Osteoblast (primary cell): ENCODE measurements at places on chromosomes 5 and 9.

GRCh38 chr5:69212022-69212421 lies 22.6 kb downstream of the CENPH start:
- no peak for DNase-seq

GRCh38 chr5:145825751-145826180 lies 9.4 kb downstream of the PRELID2 start:
- DNase-seq: no peak

DNA sequence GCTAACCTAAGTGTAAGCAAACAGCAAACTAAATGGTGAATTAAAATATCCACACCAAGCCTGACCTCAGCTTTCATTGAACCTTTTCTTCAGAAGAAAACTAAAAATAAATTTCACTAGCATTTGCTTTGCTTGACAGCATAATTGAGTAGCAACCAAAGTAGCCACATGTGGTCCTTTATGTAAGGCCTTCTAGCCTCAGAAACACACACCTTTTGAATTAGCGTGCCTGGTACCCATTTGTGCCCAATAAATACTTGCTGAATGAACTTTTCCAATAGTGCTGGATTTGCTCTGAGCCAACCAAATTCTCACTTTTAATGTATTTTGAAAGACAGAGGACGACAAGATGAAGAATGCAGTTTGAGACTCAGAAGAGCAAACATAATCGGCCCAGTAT lies 2.1 kb upstream of the NIPBL start:
- peak; percentile 3 for DNase-seq

- DNase-seq: no peak
These were observed 2.9 kb downstream of the FREM1 start for GRCh38 chr9:14907360-14907685.

DNA sequence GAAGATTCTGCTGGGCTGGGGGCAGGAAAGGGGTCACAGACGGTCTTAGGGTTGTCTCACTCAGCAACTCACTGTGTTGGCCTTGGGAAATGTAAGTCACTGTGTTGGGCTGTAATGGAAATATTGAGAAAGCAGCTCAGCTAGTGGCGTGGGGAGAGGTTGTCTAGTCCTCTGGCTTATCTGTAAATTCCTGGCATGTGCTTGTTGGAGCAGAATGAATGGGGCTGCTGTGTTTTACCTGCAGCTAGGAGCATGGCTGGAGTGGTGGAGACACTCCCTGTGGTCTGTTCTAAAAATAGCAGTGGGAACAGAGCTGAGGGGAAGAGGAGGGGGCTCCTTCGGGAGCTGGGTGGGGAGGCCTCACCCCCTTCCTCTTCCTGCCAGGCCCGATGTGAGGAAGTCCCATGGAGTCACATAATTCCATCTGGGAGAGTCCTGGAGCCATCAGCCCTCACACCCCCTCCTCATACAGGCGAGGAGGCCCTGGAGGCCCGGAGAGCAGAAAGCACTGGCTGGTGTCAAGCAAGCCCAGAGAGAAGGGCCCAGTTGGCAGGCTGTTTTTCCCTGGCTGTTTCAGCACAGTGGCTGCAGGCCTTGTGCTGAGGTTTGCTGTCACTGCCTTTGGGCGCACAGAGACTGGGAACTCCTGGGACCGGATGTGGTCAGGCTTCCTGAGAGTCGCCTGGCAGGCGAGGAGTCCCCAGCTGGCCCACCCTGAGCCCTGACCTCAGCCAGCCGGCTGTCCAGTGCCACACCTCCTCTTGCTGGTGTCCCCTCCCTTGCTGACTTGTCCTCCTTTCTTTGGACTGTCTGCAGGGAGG lies 84.9 kb downstream of the RGS3 start:
- no peak for DNase-seq

GRCh38 chr5:90956511-90957097 lies 398.0 kb downstream of the ADGRV1 start:
- DNase-seq: peak; percentile 26

DNA sequence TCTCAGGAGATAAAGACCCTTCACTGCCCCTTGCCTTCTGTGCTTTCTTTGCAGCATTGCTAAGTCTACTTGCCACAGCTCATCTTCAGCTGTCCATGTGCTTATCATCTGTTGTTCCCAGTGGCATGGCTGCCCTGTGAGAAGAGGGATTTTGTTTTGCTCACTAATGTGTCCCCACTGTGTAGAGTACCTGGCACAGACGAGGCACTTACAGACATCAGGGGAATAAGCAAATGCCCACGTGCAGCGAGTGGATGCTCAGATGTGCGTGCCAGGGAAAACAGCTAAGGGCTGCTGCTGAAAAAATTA lies 31.0 kb downstream of the DAP start:
- DNase-seq: no peak

DNA sequence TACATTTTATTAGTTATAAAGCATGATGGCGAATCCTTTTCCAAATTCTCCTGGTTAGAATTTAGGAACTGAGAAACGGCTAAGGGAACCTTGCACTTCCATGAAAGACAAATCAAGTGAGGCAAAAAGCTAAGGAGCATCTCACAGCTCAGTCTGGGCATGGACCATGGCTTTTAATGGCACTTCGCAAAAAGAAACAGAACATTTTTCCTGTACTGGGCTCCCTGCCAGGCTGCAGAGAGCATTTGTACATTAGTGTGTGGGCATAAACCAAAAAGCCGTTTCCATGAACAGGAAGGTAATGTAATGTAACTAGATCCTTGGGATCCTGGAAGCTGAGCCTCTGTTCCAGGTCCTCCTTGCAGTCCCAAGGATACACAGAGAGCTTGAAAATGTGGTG lies 354.2 kb downstream of the MRPS30 start:
- DNase-seq: no peak

- DNase-seq: no peak
These were observed 299.5 kb downstream of the MED10 start for GRCh38 chr5:6078881-6079280.

DNA sequence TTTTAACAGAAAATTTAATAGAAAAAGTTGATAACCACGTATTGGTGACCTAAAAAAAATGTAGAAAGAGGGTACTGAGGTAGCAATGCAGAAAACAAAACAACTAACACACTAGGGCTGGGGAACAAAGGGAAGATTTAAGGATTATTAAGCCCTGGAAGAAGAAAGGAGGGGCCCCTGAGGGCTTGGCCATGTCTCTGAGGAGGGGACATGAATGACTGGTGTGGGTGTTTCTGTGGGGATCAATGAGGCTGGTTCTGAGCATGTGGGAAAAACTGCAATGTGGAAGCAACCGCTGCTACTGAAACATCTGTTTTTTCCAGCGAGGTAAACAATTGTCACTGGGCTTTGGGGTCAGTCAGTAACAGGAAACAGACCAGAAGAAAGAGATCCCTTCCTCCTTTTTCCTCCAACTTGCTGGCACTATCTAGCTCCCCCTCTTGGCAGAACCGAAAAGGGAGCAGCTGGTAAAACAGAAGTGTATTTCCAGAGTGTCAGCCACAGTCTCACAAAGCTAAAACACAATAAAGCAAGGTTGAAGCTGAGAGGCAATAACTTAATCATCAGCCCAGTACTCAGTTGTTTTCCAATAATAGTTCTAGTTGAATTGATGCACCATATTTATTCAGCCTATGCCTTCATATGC lies 48.3 kb downstream of the ATPSCKMT start:
- DNase-seq: no peak

DNA sequence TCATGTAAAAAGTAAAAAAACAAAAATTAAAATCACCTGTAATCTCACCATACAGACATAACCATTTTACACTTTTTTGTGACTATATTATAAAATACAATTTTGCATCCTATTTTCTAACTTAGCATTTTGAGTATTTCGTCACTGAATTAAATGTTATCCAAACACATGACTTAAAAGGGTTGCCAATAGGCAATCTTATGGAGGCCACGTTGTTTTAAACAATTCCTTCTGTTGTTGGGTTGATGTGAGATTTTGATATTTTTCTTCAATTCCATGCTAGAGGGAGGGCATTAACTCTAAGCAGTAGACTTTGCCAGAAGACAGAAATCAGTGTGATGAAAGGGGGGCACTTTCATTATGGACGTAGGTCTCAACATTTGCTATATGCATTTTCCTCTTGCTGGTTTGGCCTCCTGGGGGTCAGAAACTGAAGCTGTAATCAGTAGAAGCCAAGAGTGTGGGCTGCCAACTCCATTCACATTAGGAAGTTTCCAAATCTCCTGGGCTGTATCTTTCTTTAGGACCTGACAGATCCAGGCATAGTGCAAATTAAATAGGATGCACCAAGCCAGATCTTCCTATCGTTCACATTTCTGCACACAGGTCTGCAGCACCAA lies 614.2 kb upstream of the CLINT1 start:
- DNase-seq: no peak

GRCh38 chr5:54243483-54244080 lies 66.8 kb downstream of the ARL15 start:
- DNase-seq: no peak

- DNase-seq: no peak
These were observed 183.9 kb upstream of the OTULINL start for GRCh38 chr5:14397717-14398116.

DNA sequence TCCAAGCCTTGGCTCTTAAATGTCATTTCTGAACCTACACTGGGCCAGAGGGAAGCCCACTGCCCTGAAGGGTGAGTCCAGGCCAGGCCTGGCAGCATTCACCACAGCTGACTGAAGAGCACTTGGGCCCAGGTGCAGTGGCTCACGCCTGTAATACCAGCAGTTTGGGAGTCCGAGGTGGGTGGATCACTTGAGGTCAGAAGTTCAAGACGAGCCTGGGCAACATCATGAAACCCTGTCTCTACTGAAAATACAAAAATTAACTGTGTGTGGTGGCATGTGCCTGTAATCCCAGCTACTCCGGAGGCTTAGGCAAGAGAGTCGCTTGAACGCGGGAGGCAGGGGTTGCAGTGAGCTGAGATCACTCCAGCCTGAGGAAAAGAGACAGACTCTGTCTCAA lies 5.1 kb downstream of the CCIN start:
- no peak for DNase-seq

DNA sequence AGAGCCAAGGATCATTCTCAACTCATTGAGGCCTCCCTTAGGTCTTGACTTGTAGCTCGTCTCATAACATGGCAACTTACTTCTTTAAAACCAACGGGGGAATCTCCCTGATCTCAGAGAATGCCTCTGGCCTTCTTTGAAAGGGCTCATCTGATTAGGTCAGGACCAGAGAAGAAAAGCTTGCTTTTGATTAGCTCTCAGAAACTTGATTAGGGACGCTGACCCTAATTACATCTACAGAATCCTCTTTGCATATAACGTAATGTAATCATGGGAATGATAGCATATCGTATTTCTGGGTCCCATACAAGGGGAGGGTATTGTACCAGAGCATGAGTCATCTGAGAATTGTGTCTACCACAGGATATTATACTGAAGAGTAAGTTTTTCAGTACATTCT lies 125.1 kb upstream of the SH3GL2 start:
- DNase-seq: no peak

GRCh38 chr5:124536333-124536732 lies 210.1 kb downstream of the ZNF608 start:
- DNase-seq: no peak

DNA sequence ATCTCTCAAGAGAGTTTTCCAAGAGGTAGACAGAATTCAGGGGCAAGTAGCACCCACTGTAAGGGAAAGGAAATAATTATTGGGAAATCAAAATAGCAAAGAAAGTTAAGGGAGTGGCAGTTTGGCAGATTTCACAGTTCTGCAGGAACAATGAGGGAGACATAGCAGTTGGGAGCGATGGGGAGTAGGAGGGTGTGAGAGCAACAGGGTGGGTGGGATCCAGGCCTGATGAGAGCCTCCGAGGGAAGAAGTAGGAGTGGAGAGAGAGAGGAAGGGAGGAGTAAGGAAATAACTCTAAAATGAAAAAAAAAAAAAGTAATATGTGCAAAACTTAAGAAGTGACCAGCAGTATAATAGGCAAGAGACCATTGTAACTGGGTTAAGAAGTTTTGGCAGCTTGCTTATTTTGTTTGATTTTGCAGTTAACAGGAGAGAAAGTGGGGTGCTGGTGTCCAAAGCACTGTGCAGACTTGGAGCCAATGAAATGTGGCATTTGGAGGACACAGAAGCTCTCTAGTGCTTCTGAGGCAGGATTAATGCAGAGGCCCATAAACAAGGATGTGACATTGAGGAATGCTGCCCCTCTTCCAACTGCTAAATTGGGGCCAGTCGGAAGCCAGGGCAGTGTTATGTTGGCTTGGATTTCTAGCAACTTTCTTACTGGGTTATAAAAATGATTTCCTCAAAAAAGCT lies 10.2 kb downstream of the TNFAIP8 start:
- DNase-seq: no peak

DNA sequence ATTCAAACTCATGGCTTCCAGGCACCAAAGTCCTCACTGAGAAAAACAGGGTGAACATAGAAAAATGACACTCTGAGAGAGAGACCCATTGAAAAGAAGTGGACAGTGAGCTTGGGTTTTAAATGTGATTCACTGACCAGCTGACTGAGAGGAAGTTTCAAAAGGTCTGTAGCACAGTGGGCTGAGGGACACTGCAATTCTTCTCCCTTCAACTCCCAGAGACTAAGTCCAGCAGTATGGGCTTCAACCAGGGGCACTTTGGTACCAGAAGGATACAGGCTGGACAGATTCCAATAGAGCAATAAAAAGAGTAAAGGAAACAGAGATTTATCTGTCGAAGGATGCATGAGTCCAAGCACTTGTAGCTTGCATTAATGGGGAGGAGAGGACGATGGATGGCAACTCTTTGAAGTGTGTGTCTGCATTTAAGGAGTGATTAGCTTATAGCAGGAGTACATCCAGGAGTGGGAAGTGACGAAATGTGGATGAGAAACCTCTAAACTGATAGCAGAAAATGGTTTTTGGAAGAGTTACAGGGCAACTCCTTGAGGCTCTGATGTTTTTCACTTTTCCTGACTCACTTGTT lies 117.0 kb upstream of the ANKRD55 start:
- DNase-seq: peak; percentile 65

DNA sequence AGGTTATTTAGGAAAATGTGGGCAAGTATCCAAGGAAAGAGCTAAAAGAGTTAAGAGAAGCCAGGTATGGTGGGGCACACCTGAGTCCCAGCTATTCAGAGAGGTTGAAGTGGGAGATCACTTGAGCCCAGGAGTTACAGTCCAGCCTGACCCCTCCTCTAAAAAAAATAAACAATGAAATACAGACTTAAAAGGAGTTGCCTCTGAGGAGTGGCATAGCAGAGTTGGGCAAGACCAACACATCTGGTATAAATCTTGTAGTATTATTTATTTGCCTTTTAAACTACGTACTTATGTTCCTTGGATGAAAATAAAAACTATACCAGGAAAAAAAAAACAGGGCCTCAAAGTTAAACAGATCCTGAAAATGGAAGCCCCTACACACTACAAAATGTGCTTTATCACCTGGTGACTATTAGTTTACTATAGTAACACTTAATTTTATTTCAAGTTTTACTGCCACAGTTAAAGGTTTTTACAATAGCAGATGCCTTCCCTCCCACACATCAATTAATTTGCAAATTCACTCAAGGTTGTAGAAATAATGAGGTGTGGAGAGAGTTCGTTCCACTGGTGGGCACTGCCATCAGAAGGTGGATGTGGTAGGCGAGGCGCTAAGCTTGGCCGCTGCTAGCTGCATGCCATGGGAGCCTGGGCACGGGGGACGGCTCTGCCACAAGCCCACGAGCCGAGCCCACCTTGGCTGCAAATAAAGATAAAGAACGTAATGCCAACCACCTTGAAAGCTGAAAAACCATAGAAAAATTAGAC lies 48.0 kb downstream of the MED27 start:
- DNase-seq: no peak
